ENCODE measurements at places on chromosomes 7 and 10.

DNA sequence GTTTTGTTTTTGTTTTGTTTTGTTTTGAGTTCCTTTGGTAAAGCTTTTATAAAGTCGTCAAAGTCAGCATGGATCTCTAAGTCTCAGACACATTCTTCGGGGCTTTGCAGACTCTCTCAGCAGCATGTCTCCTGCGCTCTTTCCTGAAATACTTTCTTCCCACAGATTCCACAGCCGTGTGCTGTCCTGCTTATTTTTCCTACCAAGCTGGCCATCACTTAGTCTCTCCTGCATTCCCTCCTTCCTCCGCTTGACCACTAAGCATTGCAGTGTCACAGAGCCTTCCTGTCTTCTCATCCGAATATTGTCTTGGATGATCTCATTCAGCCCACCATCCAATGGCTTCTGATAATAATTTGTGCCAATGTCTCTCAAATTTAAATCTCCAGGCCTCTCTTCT lies 434.3 kb upstream of the C7orf33 start:
- DNase-seq, result no peak

- DNase-seq, result peak; percentile 64
Measured at GRCh38 chr7:129530795-129531391, 28.6 kb downstream of the SMKR1 start.

GRCh38 chr7:123460616-123461015 lies 73.8 kb downstream of the IQUB start:
- peak; percentile 10 for DNase-seq

GRCh38 chr7:47688311-47689100 lies 106.6 kb upstream of the TNS3 start:
- no peak for DNase-seq

GRCh38 chr10:116464257-116464656 lies 36.6 kb downstream of the PNLIPRP3 start:
- DNase-seq, result no peak

Data from epithelial cell of prostate (primary cell).